ENCODE measurements at places on chromosomes 6 and 20.
A peak's percentile ranks its signal among the peaks of the same experiment; 100 is the strongest.

DNA sequence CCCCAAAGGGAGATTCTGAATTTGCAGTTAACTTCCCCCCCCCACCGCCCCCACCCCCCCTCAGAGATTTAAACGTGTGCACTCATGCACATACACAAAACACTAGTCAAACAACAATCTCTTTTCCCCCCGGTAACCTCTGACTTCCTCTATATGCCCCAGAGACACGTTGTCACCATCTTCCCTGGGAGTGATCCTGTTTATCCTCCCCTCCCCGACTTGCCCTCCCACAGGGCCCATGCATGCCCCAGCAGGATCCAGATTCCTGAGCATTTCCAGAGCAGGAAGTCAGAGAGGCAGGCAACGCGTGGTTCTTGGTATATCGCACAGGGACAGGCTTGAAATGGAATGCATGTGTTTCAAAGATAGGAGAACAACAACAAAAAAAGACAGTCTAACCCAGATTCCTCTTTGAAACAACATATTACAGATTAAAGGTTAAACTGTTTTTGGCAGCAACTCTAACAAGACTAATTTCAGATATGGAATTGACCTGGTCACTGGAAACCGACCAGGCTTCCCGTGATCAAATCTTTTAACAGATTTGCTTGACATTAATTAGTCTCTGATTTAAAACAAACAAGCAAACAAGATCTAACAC, 1.3 kb downstream of the BLCAP start:
- no peaks in the 10 kb centered on the region for H3K36me3 ChIP-seq
- H3K27me3 ChIP-seq: peaks cover 16% of the 10 kb centered on the region
- peak; percentile 28 for DNase-seq

- no peak overlapping the region for H3K27ac ChIP-seq
- H3K4me1 ChIP-seq: no peaks in the 10 kb centered on the region
- H3K27me3 ChIP-seq: no peaks in the 10 kb centered on the region
- no peak for DNase-seq
- no peaks in the 10 kb centered on the region for H3K36me3 ChIP-seq
These were observed 82.7 kb upstream of the PMEPA1 start for GRCh38 chr20:57792386-57793080.

- H3K36me3 ChIP-seq: no peaks in the 10 kb centered on the region
- no peak overlapping the region for H3K27ac ChIP-seq
- no peaks in the 10 kb centered on the region for H3K27me3 ChIP-seq
- no peak overlapping the region for H3K4me3 ChIP-seq
- H3K4me1 ChIP-seq: no peaks in the 10 kb centered on the region
- DNase-seq: no peak
These were observed 56.5 kb downstream of the ERMARD start for GRCh38 chr6:169807699-169808607.

- no peak overlapping the region for H3K4me3 ChIP-seq
- no peaks in the 10 kb centered on the region for H3K36me3 ChIP-seq
- no peaks in the 10 kb centered on the region for H3K27me3 ChIP-seq
- no peaks in the 10 kb centered on the region for H3K4me1 ChIP-seq
- no peak for DNase-seq
- H3K27ac ChIP-seq: no peak overlapping the region
These were observed 214.7 kb upstream of the PDE10A start for GRCh38 chr6:165877773-165878172.

- H3K36me3 ChIP-seq: peaks cover 74% of the 10 kb centered on the region
- H3K4me1 ChIP-seq: peaks cover 16% of the 10 kb centered on the region
- no peak overlapping the region for H3K4me3 ChIP-seq
- H3K27ac ChIP-seq: no peak overlapping the region
- DNase-seq: no peak
These were observed 33.8 kb downstream of the BRPF3 start for GRCh38 chr6:36230371-36230770.

- H3K27ac ChIP-seq: peak overlapping the region; percentile 36
- H3K4me1 ChIP-seq: peaks cover 30% of the 10 kb centered on the region
- no peak for DNase-seq
- H3K4me3 ChIP-seq: peak overlapping the region; percentile 49
- no peaks in the 10 kb centered on the region for H3K36me3 ChIP-seq
These were observed 115.4 kb upstream of the BTN3A2 start for GRCh38 chr6:26249707-26249956.

- H3K4me3 ChIP-seq: no peak overlapping the region
- no peaks in the 10 kb centered on the region for H3K4me1 ChIP-seq
- H3K27ac ChIP-seq: no peak overlapping the region
These were observed 134.2 kb downstream of the TRIM27 start for GRCh38 chr6:28789553-28790083.

- DNase-seq: no peak
- H3K36me3 ChIP-seq: peaks cover 51% of the 10 kb centered on the region
- H3K27me3 ChIP-seq: no peaks in the 10 kb centered on the region
- no peak overlapping the region for H3K27ac ChIP-seq
- no peaks in the 10 kb centered on the region for H3K4me1 ChIP-seq
These were observed 90.1 kb downstream of the TAF4 start for GRCh38 chr20:61975407-61976129.

DNA sequence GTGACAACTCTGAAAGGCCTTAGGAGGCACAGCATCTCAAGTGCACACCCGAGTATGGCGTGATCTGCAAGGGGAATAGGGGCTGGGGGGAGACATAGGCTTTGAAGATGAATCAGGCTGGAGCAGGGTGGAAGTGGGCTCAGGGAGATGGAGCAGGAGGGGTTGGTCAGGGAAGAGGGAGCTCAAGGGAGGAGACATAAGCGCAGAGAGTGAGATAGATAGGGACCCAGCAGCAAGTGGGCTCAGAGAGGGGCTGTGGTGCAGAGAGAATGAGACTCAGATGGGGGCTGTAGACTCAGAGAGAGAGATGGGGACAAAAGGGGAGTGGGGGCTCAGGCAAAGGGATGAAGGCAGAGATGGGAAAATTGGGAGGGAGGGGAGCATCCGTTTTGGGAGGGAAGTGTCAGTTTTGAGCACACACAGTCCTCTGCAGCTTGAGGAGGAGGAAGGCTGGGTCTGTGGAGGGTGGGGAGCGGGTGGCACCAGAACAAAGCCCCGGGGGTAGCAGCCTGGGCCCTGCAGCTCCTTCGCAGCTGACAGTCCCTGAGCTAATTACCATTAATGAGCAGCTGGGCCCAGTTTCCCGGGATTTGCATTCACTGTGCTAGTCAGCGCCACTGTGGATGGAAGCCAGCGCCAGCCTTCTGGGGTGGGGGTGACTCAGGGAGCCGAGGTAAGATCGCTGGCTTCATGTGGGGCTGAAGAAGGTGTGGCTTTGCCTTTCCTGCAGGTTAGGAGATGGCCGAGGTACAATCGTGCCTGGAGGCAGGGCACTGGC, 18.7 kb downstream of the SRXN1 start:
- no peaks in the 10 kb centered on the region for H3K36me3 ChIP-seq
- DNase-seq: no peak
- no peaks in the 10 kb centered on the region for H3K27me3 ChIP-seq
- H3K4me1 ChIP-seq: no peaks in the 10 kb centered on the region
- H3K4me3 ChIP-seq: no peak overlapping the region
- no peak overlapping the region for H3K27ac ChIP-seq

DNA sequence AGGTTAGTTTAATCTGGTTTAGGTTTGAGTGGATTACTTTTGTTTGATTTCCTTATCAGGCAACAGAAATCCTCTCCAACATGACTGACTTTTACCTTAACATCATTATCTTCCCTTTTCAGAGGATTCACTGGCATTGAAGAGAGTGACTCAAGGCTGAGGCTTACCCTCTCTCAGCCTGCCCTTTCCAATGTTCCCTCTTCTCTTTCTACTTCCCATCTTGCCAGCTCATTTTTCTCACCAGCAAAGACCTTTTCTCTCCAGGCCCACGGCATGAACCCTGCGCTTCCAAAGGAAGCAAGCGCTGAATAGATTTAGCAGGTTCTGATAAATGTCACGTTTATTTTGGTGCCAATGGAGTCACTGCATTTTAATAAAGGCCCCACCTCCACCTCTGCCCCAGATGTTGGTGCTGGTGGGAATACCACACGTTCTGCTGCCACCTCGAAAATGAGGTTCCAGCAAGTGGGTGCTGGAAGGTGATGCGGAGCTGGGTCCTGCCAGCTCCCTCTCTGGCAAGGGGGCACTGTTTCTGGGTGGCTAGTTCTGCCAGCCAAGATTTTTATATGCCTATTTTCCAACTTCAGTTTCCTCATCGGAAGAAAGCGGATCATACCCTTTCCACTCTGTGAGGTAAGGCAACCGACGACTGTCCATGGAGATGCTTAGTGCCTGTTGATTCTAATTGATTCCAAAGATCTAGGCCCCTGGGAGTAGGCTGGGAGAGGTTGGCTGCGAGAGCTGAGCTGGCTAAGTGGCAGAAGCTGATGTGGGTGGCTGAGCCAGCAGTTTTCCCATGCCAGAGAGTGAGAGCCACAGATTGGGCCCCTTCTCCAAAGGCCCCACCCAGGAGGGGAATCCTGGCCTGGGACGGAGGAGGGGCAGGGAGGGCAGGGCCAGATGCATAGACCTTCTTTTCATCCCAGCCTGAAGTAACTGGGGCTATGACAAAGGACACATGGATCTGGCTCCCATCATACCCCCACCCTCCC, 87.7 kb upstream of the MAFB start:
- H3K4me3 ChIP-seq: no peak overlapping the region
- peak; percentile 37 for DNase-seq
- peaks cover 92% of the 10 kb centered on the region for H3K4me1 ChIP-seq
- H3K36me3 ChIP-seq: no peaks in the 10 kb centered on the region
- no peak overlapping the region for H3K27ac ChIP-seq

- H3K4me3 ChIP-seq: peak within 1 kb of the TSS; percentile 7
- DNase-seq: peak; percentile 20
- no peak within 1 kb of the TSS for H3K27ac ChIP-seq
These were observed at the start of gene TPD52L1 for GRCh38 chr6:125153391-125154117. Gene TPD52L1, plus strand, starts transcription at chr6:125153773. Its CDS starts 179 bp downstream, at chr6:125153952.

DNA sequence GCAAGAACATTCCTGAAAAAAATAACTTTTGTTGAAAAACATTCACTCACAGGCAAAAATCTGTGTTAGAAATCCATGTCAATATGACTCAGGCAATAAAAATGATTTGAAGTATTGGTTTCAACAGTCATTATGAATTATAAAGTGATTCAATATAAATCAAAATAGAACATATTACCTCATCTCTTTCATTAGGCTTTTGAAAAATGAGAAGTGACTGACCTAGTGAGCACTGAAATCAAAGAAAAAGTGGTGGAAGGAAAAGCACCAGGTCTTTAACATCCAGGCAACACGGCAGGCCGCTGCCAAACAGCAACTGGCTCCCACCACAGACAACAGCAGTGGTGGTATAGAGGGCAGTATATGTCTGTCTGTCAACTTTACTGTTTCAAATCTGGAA, 68.9 kb downstream of the MAN1A1 start:
- H3K4me3 ChIP-seq: no peak overlapping the region
- H3K27ac ChIP-seq: no peak overlapping the region
- H3K36me3 ChIP-seq: peaks cover 5% of the 10 kb centered on the region
- H3K4me1 ChIP-seq: no peaks in the 10 kb centered on the region

DNA sequence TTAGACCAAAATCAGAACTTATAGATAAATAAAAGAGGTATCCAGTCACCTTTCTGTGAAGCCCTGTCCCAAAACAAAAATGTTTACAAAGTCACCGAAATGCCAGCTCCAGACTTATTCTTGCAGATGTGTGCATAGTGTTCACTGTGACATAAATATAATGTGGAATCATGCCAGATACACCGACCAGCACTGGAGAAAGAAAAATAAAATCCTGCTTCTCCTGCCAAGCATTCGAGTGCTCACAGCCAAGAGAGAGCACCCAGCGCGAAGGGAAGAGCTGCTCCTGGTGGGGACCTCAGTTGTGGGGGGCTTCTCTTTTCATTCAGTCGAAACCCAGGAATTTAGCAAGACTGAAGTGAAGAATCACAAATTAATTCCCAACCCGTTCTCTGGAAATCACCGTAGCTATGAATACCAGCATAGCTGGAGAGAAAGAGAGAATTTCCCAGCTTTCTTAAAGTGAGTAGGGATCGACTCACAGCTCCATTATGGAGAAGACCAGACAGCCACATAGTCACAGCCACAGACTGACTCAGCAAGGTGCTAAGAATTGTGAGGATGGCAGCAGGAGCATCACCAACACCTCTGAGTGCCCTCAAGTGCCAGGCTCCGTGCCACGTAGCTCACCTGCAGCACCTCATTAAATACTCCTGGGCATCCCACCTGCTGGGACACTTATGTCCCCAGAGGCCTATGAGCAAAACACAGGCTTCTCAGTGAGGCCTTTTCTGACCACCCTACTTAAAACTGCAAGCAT, 33.2 kb downstream of the BFSP1 start:
- no peak overlapping the region for H3K4me3 ChIP-seq
- no peak for DNase-seq
- no peaks in the 10 kb centered on the region for H3K4me1 ChIP-seq
- H3K27ac ChIP-seq: no peak overlapping the region
- H3K27me3 ChIP-seq: no peaks in the 10 kb centered on the region

GRCh38 chr6:127118298-127119101, at the start of gene RSPO3:
Gene RSPO3, plus strand, starts transcription at chr6:127118671. Its CDS starts 522 bp downstream, at chr6:127119193.
- H3K27me3 ChIP-seq: peaks cover 83% of the 10 kb centered on the region
- no peak within 1 kb of the TSS for H3K27ac ChIP-seq
- no peaks in the 10 kb centered on the region for H3K36me3 ChIP-seq
- peak within 1 kb of the TSS; percentile 66 for H3K4me3 ChIP-seq

DNA sequence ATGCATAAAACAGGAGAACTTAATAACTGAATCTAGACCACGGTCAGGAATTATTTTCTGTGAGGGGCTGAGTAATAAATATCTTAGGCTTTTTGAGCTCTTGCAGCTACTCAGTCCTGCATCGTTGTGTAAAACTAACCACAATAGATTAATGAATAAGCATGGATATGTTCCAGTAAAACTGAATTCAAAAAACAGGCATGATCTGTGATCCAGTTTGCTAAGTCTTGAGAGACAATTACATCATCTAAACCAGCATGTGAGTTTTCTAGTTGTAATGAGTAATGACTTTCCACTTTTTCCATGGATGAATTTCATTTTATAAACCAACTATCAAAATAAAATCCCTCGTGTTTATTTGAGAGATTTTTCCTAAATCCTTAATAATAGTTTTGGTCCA, 336.8 kb downstream of the RFPL4B start:
- H3K4me1 ChIP-seq: no peaks in the 10 kb centered on the region
- H3K4me3 ChIP-seq: no peak overlapping the region
- H3K36me3 ChIP-seq: no peaks in the 10 kb centered on the region
- H3K27ac ChIP-seq: no peak overlapping the region
- H3K27me3 ChIP-seq: no peaks in the 10 kb centered on the region

DNA sequence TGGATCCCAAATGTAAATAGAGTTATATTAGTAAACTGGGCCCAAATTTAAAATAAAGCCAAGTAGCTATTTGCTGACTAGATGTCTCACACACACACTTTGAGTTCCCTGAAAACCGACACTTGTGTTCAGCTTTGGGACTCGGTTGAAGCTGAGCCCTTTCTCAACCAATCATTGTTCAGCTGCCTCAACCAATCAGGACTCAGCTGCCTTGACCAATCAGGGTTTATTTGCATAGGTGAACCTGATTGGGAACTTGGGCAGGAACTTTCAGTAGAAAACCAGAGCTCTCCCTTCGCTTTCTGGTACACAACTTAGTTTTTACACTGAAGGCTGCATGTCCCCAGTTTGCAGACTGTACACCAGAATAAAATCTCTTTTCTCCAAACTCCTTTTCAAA, 301.7 kb downstream of the FOXA2 start:
- H3K27ac ChIP-seq: no peak overlapping the region
- no peak overlapping the region for H3K4me3 ChIP-seq

- H3K27ac ChIP-seq: no peak overlapping the region
- no peak overlapping the region for H3K4me3 ChIP-seq
- H3K27me3 ChIP-seq: no peaks in the 10 kb centered on the region
- peaks cover 31% of the 10 kb centered on the region for H3K36me3 ChIP-seq
- no peak for DNase-seq
These were observed 10.7 kb downstream of the OSBPL2 start for GRCh38 chr20:62248890-62249560.

- H3K27ac ChIP-seq: no peak overlapping the region
- peaks cover 10% of the 10 kb centered on the region for H3K4me1 ChIP-seq
- DNase-seq: no peak
- no peaks in the 10 kb centered on the region for H3K27me3 ChIP-seq
These were observed 45.3 kb downstream of the SLC2A12 start for GRCh38 chr6:134007077-134007476.

Measured in CD14-positive monocyte (primary cell).